ENCODE measurements at places on chromosomes 3 and 15.

- DNase-seq, result no peak
Measured at GRCh38 chr3:181723625-181724191, 12.0 kb downstream of the SOX2 start.

GRCh38 chr3:125359700-125360099, 15.4 kb downstream of the ZNF148 start:
- no peak for DNase-seq

DNA sequence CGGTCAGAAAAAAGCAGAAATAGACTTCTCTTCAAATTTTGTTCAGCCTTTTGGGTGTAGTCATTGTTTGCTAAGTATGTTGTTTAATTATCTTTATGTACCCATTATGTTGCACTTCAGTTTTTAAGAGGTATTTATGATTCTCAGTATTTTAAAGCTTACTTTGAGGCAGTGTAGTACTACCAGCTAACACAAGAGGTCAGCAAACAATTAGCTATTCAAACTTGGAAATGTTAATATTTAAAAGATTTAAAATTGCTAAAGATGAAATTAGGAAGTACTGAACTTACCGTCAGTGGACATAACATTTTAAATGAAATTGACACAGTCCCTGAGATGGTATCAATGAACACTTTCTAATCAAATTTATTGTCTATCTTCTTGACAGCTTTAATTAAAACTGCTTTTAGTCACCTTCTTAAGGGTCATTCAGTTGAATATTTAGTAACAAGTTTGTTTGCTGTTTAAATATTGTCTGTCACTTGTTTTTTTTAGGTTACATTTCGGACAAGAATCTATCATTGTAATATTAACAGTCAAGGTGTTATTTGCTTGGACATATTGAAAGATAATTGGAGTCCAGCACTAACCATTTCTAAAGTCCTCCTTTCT, 28.1 kb downstream of the NKIRAS1 start:
- DNase-seq, result no peak

DNA sequence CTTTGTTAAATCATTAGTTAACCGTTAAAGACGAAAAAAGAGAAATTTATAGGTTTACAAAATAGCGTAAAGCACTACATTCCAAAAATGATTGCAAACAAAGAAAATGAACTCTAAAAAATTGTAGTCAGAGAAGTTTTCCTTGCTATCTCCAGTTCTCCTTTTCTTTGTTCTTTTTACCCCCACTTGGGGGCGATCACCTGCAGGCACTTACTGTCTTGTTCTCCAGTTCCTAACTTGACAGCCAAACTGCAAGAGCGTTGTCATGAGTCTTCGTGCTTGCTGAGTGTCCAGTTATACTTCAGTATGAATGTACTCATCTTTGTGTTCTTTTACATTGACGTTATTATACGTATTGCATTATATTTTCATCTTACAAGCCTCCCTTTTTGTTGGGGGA, 54.5 kb downstream of the CHD2 start:
- DNase-seq, result no peak

DNA sequence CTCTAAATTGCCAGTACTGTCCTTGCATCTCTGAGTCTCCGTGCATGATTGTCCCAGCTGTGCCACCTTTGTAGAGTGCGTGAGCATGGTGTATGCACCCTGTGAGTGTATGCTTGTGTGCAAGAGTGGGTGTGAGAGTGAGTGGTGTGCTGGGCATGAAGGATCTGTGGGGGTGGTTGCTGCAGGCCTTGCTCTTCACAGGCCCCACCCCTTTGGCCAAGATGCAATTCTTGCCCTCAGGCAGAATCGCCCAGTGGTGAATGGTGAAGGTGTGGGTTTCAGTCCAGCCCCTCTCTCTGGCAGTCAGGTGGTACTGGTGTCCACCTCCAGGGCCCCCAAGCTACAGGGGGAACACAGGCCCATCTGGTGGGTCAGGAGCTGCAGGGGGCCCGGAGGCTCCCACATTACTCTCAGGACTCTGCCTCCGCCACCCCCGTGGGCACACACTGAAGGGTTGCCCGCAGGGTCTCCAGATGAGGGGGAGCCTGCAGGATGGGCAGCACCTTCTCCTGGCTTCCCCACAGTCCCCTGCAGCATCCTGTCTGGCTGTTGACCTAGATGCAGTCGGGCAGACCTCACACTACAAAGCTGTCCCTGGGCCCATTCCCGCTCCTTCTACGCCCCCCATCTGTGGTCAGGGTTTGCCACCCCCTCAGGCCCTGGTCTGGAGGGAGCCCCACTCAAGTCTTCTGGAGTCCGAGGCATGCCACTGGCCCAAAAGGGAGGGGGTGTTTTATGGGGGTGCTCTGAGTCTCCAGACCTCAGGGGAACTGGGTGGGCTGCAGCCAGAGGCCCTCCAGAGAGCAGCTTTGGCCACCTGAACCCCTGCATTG, 8.3 kb upstream of the ROPN1B start:
- DNase-seq, result no peak

GRCh38 chr3:139219463-139219862, 124.4 kb upstream of the MRPS22 start:
- DNase-seq, result no peak

DNA sequence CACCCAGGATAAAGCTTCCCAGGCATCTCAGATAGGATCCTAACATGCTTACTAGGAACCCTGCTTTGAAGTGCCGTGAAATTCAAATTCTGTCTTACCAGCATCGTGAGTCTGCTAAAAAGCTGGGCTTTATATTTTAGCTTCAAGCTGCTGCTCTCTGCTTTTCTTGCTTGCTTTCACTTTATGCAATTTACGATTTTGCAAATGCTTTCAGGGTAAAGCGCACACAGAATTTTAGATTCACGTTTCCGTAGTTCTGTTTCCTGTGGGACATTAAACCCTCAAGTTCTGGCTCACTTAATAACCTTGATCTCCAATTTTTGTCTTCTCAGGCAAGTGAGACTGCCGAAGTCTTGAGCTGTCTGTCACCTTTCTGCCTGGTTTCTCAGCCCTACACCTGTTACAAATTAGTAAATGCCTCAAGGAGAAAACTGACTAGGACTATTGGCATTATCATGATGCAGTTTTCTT, 170.5 kb upstream of the TGFBR2 start:
- DNase-seq, result no peak

- no peak for DNase-seq
Measured at GRCh38 chr3:5972586-5972985, 785.1 kb downstream of the EDEM1 start.

- no peak for DNase-seq
Measured at GRCh38 chr15:32676169-32676568, 34.7 kb downstream of the SCG5 start.

DNA sequence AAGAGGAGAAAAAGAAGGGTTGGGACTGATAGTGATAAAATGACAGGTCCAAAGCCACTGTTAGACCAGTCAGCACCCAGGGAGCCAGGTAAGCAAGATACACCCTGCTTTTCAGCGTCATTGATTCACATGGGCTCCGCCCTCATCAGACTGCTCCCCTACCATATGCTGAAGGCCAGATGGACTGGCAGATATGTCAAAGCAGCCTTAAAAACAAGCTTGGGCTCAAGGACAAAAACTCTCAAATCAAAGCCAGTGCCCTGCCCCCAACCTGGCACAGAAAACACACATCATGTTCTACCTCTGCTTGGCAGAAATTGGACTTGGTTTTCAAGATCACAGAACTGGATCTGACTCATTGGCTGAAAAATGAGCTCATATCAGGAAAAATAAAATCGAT, 33.4 kb downstream of the SH3BP5 start:
- no peak for DNase-seq

DNA sequence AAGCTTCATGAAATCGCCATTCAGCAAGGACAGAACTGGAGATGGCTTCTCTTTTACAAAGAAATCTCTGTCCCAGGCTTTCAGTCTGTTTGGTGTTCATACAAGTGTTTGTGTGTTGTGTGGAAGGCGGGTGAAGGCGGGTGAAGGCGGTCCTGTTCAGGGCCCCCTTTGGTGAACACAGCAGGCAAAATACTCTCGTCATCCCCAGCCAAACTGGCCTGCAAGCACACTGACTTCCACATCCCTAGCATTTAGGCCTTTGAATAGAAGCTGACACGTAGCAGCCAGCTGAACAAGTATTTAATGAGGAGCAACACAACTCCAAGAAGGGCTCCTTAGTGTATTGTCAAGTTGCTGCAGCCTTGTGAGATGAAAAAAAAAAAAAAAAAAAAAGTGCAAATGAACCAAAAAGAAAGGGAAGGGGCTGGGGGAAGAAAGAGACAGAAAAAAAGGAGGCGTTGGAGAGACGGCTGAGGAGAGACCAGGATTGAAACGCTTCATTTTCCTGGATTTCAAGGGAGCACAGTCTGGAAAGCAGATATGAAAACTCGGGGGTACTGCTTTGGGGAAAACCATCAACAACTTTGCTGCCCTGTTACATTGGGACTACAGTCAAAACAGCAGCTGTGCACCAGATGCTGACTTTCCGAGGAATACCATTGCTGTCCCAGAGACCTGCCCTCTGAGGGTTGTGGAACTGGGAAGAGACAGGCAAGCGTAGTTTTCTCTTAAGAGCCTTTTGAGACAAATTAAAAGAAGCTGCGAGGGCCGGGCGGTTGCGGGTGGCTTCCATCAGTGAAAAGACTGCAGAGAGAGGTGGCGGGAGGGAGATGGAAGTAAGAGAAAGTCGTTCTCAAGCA, 74.6 kb downstream of the TGFBR2 start:
- no peak for DNase-seq

DNA sequence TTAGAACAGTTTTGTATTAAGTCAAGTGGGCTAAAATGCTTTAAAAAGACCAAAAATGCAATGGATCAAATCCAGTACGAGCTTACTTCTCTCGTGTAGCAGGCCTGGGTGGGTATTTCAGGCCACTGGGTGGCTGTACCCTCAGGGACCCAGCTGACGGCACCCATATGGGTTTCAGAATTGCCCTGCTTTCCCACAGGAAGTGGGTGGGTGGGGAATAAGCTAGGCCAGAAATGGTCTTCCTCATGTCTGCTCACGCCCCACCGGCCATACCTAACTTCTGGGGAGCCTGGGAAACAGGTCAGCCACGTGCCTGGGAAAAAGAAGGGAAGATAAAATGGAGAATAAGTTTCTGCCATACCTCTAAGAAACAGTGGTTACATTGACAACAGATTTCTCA, 20.3 kb downstream of the GPR160 start:
- no peak for DNase-seq

- DNase-seq, result no peak
Measured at GRCh38 chr3:142844339-142844977, 44.4 kb downstream of the PCOLCE2 start.

- DNase-seq, result no peak
Measured at GRCh38 chr3:28243424-28244106, 2.1 kb downstream of the CMC1 start.

DNA sequence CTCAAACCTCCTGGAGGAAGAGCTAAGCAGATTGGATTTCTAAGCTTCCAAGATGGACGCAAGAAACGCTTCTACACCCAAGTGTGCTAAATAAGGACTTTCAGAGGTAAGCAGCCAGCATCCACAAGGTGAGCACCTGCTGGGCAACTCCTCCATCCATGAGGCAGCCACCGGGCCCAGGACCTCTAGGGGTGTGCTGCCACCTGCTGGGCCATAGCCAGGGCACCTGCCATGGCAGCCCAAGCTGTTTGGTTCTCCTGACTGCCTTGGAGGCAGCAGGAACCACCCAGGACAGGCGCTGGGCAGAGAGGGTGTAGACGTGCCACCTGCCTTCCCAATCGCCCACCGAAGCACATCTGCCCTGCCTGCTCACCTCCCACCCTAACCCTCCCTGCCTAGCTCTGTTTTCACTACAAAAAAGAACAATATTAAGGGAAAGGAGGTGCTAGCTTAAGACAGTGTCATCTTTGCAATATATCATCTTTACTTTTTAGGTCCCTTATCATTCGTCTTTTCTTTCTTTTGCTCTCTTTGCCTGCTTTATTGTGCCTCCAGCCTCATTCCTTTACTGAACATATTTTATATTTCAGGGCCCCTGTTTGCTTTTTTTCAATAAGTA, 12.9 kb downstream of the C15orf62 start:
- peak; percentile 52 for DNase-seq

DNA sequence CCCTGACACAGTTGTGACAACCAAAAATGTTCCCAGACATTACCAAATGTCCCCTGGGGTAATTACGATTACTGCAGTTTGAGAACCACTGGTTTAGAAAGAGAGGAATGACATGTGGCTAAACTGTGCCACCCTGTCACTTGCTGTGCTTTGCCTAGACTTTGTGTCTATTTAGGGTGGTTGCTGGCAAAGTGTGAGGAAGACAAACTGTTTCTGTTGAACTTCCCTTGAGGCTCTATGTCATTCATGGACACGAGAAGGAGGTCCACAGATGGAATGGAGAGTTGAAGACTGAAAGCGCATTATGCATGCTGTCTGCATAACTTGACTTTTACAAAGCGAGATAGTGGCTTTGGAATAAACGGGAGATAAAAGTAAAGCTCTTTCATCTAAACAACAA, 316.7 kb downstream of the FEZF2 start:
- DNase-seq, result no peak

GRCh38 chr3:30286007-30286669, 320.3 kb upstream of the TGFBR2 start:
- DNase-seq, result no peak

- DNase-seq, result no peak
Measured at GRCh38 chr15:60213377-60214000, 184.3 kb downstream of the ANXA2 start.

GRCh38 chr3:174397848-174398247, 461.3 kb upstream of the NAALADL2 start:
- no peak for DNase-seq

DNA sequence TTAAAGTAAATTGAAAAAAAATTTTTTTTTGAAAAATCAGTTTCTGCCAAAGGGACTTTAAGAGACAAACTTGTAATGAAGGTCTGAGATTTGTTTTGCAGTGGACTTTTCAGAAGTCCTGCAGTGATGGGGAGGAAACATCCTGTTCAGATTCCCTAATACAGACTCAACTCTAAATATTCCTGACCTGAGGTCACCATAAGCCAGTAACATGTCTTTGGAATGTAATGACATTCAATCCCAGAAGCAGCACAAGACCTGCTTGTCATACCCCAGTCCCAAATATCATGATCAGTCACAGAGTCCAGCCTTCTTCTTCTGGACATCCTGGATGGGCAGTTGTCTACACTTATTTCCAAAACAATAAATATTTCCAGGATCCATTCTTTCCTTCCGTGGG, 53.6 kb downstream of the TMEM39A start:
- DNase-seq, result no peak
